ENCODE measurements at places on chromosomes 3 and 15.
A peak's percentile ranks its signal among the peaks of the same experiment; 100 is the strongest.

DNA sequence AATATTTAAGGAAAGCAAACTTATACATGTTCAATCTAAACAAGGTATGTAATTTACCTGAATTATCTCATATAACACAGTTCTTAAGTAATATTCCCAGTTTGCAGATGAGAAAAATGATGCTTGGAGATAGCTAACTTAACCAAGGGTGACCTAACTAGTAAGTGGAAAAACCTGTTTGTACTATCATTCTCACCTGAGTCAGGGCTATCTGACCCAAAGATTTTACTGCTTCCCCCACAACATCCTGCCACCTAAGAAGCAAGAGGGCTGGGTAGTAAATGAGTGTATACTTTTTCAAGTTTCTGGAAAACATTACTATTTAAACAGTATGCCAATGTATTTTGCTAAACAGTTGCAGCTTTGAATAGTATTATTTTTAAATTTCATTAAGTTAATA lies 10.6 kb downstream of the TP63 start:
- no peak for DNase-seq

- DNase-seq, result no peak
Measured at GRCh38 chr3:133038089-133038730, at the start of gene TMEM108. Gene TMEM108, plus strand, starts transcription at chr3:133038391.

- no peak for DNase-seq
Measured at GRCh38 chr15:28885128-28885629, 595 bp upstream of the APBA2 start.

- no peak for DNase-seq
Measured at GRCh38 chr3:59726279-59726678, 676.5 kb upstream of the CFAP20DC start.

GRCh38 chr3:7876741-7877297 lies 624.8 kb upstream of the LMCD1 start:
- DNase-seq, result peak; percentile 5

DNA sequence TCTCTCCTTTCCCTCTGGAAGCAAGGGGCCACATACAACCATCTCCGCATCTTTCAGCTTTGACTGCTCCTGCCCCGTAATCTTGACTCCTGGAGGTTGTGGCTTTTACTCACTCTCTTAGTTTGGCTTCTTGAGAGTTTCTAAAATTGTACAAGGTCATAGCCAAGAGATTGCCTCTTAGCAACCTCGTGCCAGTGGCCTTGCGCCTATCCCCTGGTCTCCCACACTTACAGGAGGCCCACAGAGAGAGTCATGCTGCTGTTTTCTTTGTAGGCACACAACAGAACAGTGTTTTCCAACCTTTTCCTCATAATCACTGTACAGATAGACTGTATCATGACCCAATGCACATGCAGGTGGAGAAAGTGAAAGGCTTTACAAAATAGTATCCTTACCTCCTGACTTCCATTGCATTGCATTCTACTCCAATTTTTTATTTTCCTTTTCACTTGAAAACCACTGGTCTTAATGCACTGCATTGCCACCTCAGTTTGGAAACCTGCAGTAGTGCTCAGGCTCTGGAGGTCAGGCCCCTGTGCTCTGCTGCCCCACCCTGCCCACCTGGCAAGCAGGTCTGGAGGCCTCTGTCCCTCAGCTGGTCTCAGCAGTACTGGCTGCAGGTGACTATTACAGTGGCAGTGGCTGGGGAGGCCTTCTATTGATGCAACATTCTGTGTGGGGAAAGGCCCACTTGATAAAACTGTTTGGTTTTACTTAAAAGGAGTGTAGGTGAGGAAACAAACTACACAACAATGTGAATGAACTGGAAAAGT lies 156.2 kb downstream of the DNAJB8 start:
- no peak for DNase-seq

GRCh38 chr3:58000306-58001085 lies 7.7 kb upstream of the FLNB start:
- DNase-seq, result no peak
